ENCODE measurements at places on chromosomes 16 and 17. TPM values are rescaled to one million over a fixed set of nuclear protein-coding genes. Genes with fewer than 3 reads are reported as not detected.

The MYH8 gene
- total RNA-seq, result not detected

The PLA2G10 gene
- not detected for total RNA-seq

The FAM222B gene
- 17.6 TPM for total RNA-seq

The HS3ST3A1 gene
- total RNA-seq, result 2.5 TPM

The FAM171A2 gene
- total RNA-seq, result 5.6 TPM

The LGALS9C gene
- total RNA-seq, result 0.65 TPM

The SKAP1 gene
- total RNA-seq, result not detected

The HP gene
- total RNA-seq, result not detected

The DRG2 gene
- total RNA-seq, result 42.7 TPM

The MLLT6 gene
- 20.1 TPM for total RNA-seq

The UNC13D gene
- total RNA-seq, result 10.1 TPM

The TMEM92 gene
- 7.5 TPM for total RNA-seq

The SLC35G6 gene
- not detected for total RNA-seq

The RAMP2 gene
- total RNA-seq, result 0.49 TPM

All from airway epithelial cell (primary cell).